Activated naive CD8-positive, alpha-beta T cell treated with anti-CD3 and anti-CD28 coated beads for 36 hours (primary cell): ENCODE measurements at places on chromosomes 6 and 20.

GRCh38 chr6:154624038-154624599 lies 109.1 kb upstream of the SCAF8 start:
- DNase-seq: no peak

DNA sequence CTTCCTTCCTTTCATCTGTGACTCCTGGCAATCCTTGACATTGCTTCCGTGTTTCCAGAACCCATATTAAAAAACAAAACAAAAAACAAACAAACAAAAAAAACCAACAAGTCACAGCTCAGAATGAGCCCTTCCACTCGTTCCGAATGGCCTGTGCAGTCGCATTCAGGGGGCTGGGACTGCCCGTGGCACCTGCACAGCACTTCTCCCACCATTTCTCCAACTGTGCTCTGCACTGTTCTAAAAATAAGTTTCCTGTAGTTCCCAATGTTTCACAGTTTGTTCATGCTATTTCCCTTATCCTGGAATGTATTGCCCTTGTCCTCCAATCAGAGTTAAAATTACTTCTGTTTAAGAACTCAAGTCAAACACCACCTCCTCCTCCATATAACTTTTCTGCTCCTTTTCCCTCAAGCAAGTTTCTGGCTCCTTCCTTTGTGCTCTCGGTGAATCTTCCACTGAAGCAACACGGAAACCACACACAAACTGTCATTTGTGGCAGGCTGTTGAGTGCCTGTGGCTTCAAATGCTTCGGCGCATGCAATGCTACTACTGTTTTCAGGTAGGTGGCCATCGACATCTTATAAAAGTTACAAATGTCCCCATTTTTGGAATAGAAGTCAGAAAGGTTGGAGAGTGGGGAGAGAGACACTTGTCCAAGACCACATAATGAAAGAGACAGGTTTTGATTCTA lies 57.7 kb downstream of the PDE10A start:
- no peak for DNase-seq

GRCh38 chr20:16821211-16822089 lies 73.3 kb downstream of the OTOR start:
- peak; percentile 4 for DNase-seq

DNA sequence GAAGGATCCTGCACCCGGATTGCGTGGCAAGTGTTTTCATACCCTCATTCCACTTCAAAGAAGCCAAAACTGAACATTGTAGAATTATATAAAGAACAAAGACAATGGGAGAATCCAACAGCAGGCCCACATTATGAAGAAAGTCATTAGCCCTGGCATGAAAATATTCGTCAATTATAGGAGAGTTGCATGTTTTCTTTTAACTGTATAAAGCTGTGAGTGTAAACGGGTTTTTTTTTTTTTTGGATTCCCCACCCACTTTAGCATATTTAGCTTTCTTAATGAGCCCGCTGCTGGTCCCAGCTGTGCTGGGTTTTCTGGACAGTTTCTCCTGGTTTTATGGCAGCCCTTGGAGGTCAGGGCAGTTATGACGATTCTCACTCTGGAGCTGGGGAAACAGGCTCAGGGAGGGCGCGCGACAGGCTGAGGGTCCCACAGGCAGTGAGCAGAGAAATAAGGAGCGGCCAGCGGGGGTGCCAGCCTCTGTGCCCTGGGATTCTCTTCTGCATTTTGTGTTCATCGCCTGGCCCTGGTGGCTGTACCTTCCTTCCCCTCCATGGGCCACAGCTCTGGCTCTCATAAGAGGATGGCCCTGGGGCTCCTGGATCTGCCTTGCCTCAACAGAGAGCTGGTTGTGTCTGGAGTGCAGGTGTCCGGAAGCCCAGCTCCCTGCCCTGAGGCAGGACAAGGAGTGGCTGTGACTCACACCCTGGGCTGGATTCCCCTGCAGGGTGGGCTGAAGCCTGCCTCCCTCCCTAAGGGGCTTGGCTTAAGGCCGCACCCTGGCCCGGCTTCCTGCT lies 24.1 kb upstream of the SULF2 start:
- DNase-seq: no peak

- no peak for DNase-seq
These were observed 354.9 kb downstream of the CD109 start for GRCh38 chr6:74050921-74051320.

DNA sequence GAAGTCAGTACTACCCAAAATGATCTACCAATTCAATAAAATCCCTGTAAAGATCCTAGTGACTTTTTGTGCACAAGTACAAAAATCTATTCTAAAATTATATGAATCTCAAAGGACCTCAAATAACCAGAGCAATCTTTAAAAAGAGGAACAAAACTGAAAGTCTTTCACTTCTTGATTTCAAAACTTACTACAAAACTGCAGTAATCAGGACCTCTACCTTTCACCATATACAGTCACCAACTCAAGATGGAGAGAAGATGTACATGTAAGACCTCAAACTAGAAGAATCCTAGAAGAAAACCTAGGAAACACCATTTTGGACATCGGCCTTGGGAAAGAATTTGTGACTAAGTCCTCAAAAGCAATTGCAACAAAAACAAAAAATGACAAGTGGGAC lies 109.5 kb upstream of the CD93 start:
- DNase-seq: no peak

DNA sequence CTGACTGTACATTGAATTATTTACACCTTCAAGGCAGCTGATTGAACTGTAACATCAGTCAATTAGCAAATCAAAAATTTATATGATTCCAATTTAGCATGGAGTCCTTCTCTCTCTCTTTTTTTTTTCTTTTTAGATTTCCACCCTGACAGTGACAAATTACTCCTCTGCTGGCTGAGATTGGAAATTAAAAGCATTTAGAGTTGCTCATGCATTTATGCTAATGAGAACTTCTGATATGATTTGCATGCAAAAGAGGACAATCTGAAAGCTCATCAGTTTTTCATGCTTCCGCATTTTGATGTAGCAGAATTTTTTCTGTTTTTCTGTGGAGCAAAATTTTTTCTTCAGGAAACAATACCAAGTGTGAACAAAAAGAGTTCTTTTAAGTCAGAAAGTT lies 130.5 kb upstream of the NOX3 start:
- no peak for DNase-seq
